ENCODE measurements at places on chromosomes 2 and 18.
A peak's percentile ranks its signal among the peaks of the same experiment; 100 is the strongest.

- H3K4me3 ChIP-seq = no peak overlapping the region
- no peaks in the 10 kb centered on the region for H3K27me3 ChIP-seq
- H3K4me1 ChIP-seq = no peaks in the 10 kb centered on the region
- peaks cover 19% of the 10 kb centered on the region for H3K36me3 ChIP-seq
- no peak overlapping the region for H3K27ac ChIP-seq
- DNase-seq = no peak
Observed at GRCh38 chr2:224780106-224780505, 63.9 kb upstream of the CCDC195 start.

DNA sequence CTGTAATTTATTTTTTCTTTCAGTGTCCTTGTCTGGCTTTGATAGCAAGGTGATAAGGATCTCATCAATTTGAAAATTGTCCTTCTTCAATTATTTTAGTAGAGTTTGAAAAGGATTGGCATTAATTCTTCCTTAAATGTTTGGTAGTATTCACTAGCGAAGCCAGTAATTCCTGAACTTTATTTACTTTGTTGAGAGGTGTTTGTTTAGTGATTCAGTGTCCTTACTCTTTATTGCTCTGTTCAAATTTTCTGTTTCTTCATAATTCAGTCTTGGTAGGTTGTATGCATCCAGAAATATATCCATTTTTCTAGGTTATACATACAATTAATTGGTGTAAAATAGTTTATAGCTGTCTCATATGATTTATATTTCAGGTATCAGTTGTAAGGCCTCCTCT lies 676.7 kb upstream of the POU3F3 start:
- H3K27ac ChIP-seq = no peak overlapping the region
- no peak overlapping the region for H3K4me3 ChIP-seq
- no peaks in the 10 kb centered on the region for H3K4me1 ChIP-seq

GRCh38 chr2:236938126-236938525 lies 147.6 kb upstream of the COPS8 start:
- no peaks in the 10 kb centered on the region for H3K27me3 ChIP-seq
- no peak for DNase-seq
- no peak overlapping the region for H3K4me3 ChIP-seq
- no peak overlapping the region for H3K27ac ChIP-seq

DNA sequence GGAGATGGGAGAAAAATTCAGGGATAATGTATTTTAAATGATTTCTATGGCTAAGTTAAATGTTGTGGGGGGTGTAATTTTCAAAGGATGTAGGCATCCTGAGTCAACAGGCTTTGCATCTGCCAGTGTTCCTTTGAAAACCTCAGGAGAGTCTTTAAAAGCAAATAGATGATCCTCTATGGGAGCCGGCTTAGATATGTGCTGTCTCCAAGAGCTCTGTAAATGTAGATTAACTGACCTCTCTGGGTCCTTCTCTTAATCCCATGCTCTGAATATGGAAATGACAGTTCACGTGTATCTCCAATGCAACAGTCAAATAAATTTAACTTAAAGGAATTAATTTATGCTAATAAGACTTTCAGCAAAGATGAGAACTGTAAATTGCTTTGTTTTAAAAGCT lies 292.7 kb downstream of the ERBB4 start:
- no peaks in the 10 kb centered on the region for H3K27me3 ChIP-seq
- DNase-seq = no peak
- H3K27ac ChIP-seq = no peak overlapping the region

DNA sequence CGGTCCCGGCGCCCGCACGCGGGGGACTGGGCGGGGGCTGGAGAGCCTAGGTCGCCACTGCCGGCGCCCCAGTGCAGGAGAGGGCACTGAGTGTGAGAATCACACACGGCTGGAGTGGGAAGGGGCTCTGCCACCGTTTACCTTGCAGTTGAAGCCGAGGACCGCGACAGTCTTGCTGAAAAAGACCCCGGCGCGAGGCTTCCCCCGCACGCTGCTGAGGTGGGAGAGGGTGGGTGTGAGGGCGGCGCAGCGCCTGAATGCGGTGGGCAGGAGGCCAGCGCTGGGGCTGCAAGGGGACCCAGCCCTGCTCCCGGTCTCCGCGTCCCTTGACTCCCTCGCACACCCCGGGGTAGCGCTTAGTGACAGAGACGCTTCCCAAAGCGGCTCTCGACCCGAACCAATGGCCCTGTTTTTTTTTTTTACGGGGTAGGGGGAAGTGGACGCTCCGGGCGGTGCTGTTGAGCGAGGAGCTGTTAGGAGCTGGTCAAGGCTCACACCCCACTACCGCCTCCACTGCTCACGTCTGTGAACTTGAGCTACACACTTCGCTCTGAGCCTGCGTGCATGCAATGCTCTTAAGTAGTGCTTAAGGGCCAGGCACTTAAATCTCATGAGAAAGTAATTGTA lies 794 bp downstream of the NOTO start:
- no peak overlapping the region for H3K4me3 ChIP-seq
- DNase-seq = peak; percentile 36
- no peaks in the 10 kb centered on the region for H3K36me3 ChIP-seq
- H3K27me3 ChIP-seq = peaks cover 58% of the 10 kb centered on the region
- H3K27ac ChIP-seq = no peak overlapping the region

DNA sequence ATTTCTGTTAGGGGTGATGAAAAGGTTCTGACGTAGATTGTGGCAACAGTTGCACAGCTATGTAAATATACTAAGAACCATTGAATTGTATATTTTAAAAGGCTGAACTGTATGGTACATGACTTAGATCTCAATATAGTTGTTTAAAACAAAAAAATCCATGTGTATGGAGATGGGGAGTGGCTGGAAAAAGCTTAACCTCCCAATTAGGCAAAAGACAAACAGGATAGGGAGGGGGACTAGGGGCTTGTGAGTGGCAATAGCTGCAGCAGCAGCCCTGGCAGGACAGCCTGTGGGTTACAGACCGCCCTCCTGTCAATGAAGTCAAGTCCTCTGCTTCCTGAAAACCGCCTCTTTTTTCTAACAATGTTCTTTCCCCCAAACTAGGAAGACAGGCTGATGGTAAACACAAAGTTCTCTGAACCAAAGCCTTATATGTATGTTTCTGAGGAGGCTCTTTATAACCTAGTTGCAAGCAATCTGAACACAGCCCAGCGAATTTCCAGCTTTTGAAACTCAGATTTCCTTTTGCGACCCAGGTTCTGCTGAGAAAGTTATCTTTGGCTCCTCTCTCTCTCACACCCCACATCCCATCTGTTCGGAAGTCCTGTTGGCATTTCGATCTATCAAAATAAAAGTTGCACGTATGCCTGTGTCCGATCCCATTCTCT lies 10.3 kb downstream of the ATP8B1 start:
- H3K27ac ChIP-seq = no peak overlapping the region
- H3K36me3 ChIP-seq = no peaks in the 10 kb centered on the region
- no peaks in the 10 kb centered on the region for H3K27me3 ChIP-seq
- peak; percentile 39 for DNase-seq
- H3K4me1 ChIP-seq = peaks cover 14% of the 10 kb centered on the region

GRCh38 chr2:8407332-8407731 lies 274.5 kb upstream of the ID2 start:
- no peak overlapping the region for H3K27ac ChIP-seq
- no peaks in the 10 kb centered on the region for H3K36me3 ChIP-seq
- no peak overlapping the region for H3K4me3 ChIP-seq

DNA sequence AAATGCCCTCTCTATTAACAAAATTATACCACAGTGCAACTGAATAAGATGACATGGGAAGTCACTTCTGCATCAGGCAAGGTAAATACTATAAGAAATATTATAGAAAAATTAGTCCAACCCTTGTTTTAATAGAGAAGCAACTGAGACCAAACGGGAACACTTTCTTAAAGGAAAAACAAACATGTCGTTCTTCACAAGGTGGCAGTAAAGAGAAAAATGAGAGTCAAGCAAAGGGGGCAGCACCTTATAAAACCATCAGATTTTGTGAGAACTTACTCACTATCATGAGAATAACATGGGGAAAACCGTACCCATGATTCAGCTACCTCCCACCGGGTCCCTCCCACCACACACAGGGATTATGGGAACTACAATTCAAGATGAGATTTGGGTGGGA lies 481.7 kb upstream of the CRIM1 start:
- no peak overlapping the region for H3K27ac ChIP-seq
- no peaks in the 10 kb centered on the region for H3K36me3 ChIP-seq
- no peak overlapping the region for H3K4me3 ChIP-seq
- no peaks in the 10 kb centered on the region for H3K27me3 ChIP-seq

- no peaks in the 10 kb centered on the region for H3K36me3 ChIP-seq
- peak; percentile 25 for DNase-seq
- H3K27ac ChIP-seq = no peak overlapping the region
- H3K4me3 ChIP-seq = peak overlapping the region; percentile 7
- no peaks in the 10 kb centered on the region for H3K27me3 ChIP-seq
Observed at GRCh38 chr2:96924775-96925747, 55.2 kb upstream of the SEMA4C start.

DNA sequence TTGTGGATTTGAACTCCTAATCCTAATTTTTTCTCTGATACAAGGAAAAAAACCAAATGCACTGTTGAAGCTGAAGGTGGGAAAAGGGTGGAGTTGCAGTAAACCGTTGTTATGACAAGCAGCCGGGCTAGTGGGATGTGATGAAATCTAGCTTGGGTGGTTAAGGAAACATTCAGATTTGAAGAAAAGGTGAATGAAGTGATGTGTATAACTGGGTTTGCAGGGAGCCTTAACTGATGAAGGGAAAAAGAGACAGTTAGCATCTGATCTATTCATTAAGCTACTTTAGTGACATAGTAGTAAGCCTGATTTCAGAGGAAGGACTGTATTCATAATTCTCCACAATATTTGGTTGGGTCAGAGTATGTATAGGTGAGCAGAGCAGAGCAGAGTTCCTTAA lies 3.5 kb downstream of the EML6 start:
- peaks cover 23% of the 10 kb centered on the region for H3K27me3 ChIP-seq
- H3K27ac ChIP-seq = no peak overlapping the region

- DNase-seq = peak; percentile 61
- H3K36me3 ChIP-seq = no peaks in the 10 kb centered on the region
- H3K4me3 ChIP-seq = peak within 1 kb of the TSS; percentile 70
- no peak within 1 kb of the TSS for H3K27ac ChIP-seq
Observed at GRCh38 chr2:37344453-37345361, at the start of gene QPCT. QPCT (plus strand) TSS chr2:37344630; CDS start chr2:37344732, 102 bp downstream.

- H3K27me3 ChIP-seq = peaks cover 10% of the 10 kb centered on the region
- no peak overlapping the region for H3K4me3 ChIP-seq
- no peaks in the 10 kb centered on the region for H3K36me3 ChIP-seq
- H3K27ac ChIP-seq = no peak overlapping the region
- no peak for DNase-seq
Observed at GRCh38 chr2:205660521-205661124, 21.7 kb upstream of the NRP2 start.

DNA sequence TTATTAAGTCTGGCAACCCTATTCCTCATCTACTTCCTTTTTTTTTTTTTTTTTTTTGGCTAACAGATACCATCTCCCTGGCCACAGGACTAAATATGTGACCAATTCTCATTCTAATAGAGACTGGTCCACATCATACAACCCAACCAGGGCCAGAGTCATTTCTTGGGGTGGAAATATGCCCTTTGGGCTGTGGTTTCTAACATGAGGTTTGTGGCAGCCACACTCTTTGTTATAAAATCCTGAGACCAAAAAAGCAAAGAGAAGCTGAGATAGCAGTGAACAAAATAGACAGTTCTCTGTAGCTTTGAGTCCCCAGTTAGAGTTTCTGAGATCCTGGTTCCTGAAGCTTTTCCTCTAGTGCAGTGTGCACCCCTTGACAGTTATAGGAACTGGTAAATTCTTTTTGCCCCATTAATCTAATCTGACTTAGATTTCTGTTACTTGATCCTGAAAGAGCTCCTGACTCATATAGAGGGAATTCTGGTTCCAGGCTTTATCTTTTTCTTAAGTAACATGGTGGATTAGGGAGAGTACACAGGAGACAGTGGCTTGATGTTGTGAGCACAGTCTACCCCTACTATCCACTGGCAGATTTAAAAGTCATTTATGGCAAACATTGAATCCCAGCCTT lies 86.8 kb downstream of the MAIP1 start:
- no peaks in the 10 kb centered on the region for H3K4me1 ChIP-seq
- DNase-seq = no peak
- no peak overlapping the region for H3K27ac ChIP-seq
- H3K4me3 ChIP-seq = no peak overlapping the region

- no peaks in the 10 kb centered on the region for H3K36me3 ChIP-seq
- H3K27ac ChIP-seq = no peak overlapping the region
- no peaks in the 10 kb centered on the region for H3K4me1 ChIP-seq
- no peak overlapping the region for H3K4me3 ChIP-seq
- DNase-seq = no peak
Observed at GRCh38 chr2:226300196-226300886, 499.3 kb downstream of the IRS1 start.

GRCh38 chr18:59996370-59996966 lies 96.7 kb downstream of the PMAIP1 start:
- no peaks in the 10 kb centered on the region for H3K4me1 ChIP-seq
- peak; percentile 58 for DNase-seq
- no peak overlapping the region for H3K4me3 ChIP-seq
- H3K27ac ChIP-seq = no peak overlapping the region

- DNase-seq = no peak
- H3K36me3 ChIP-seq = no peaks in the 10 kb centered on the region
- H3K27ac ChIP-seq = no peak overlapping the region
- peaks cover 6% of the 10 kb centered on the region for H3K27me3 ChIP-seq
- no peaks in the 10 kb centered on the region for H3K4me1 ChIP-seq
Observed at GRCh38 chr2:10527585-10527984, 79.5 kb upstream of the ODC1 start.

GRCh38 chr2:145060876-145061275 lies 541.0 kb upstream of the ZEB2 start:
- H3K36me3 ChIP-seq = no peaks in the 10 kb centered on the region
- no peaks in the 10 kb centered on the region for H3K27me3 ChIP-seq
- no peak for DNase-seq
- no peaks in the 10 kb centered on the region for H3K4me1 ChIP-seq
- no peak overlapping the region for H3K27ac ChIP-seq

DNA sequence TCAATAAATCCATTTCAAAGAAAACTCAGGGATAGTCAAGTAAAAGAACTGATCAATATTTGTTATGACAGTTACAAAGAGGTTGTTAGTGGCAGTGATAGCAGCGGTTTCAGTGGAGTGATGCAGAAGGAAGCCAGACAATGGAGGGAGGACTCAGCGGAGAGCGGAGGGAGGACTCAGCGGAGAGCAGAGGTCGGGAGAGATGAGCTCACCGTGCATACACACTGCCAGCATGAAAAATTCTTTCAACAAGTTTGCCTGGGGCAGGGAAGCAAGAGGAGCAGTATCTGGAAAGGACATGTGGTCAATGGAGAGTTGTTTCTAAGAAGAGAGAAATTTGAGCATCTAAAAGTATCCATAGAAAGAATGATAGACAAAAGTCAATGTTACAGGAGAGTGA lies 60.9 kb upstream of the BCL11A start:
- H3K36me3 ChIP-seq = no peaks in the 10 kb centered on the region
- H3K4me1 ChIP-seq = peaks cover 8% of the 10 kb centered on the region
- H3K27me3 ChIP-seq = no peaks in the 10 kb centered on the region
- no peak for DNase-seq

- no peak for DNase-seq
- H3K27ac ChIP-seq = no peak overlapping the region
- no peak overlapping the region for H3K4me3 ChIP-seq
Observed at GRCh38 chr2:144666032-144666431, 146.1 kb upstream of the ZEB2 start.

GRCh38 chr2:239192975-239193374 lies 207.8 kb downstream of the HDAC4 start:
- no peak overlapping the region for H3K4me3 ChIP-seq
- H3K36me3 ChIP-seq = peaks cover 21% of the 10 kb centered on the region
- no peaks in the 10 kb centered on the region for H3K27me3 ChIP-seq
- no peak for DNase-seq

Data from common myeloid progenitor, CD34-positive (primary cell).